Astrocyte of the hippocampus (primary cell): ENCODE measurements at places on chromosomes 11 and 22.

GRCh38 chr11:83054001-83054400, 17.7 kb downstream of the RAB30 start:
- no peak for DNase-seq

DNA sequence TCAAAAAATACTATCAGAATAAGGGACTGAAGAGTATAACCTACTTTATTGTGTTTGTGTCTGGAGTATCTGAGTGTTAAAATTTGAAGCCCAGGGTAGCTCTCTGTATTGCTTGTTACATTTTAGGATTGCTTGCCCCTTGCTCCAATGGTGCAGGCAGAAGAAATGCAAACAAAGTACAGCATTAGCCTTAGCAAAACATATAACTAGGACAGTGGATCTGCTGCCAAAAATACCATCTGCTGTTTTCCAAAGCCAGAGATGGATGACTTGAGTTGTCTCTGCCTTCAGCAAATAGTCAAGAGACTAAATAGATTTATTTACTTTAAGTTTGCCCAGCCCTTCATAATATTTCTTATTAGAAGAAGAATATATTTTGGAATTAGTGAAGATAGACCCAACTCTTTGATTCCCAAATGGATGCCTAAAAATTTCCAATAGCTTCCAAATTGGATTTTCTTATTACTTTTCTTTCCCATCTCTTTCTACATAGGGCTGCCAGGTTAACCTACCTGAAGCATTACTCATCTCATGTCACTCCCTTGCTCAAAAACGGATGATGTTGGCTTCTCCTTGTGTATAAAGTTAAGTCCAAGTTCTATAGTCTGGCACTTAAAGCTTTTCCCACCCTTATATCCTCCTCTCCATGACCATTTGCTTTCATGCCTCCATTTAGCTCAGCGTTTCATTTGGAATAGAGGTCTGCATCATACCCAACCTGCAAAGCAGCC, 66.3 kb downstream of the LDLRAD3 start:
- DNase-seq = no peak

DNA sequence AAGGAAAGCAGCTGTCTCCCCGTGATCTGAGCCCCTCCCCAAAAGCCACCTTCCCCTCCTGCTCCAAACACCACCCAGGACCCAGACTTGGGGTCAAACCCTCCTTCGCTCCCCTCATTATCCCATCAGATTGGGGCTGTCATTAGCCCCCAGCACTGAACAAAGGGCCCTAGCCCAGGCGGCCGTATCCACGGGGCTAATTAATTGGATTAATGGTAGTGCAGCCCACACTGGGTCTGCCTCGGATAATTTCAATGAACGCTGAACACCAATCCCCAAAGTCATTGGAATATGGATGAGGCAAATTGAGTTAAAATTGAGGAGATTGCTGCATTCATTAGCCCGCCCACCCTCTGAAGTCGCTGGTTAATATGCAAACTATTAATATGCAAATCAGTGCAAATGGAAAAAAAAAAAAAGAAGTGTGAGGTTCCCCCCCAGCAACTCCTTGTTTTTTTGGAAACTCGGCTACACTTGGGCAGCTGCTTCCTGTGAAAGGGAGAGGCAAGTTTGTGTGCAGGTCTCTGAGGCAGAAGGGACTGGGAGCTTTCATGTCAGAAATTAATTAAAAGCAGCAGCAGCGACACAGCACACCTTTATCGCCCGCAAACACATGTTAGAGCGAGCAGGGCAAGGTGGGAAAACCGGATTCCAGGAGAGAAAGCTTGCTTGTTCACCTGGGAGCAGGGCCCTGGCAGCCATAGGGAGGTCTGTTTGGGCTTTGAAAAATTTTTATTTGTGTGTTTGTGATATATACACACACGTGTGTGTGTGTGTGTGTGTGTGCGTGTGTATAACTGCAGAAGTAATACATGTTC, 517.8 kb downstream of the MIAT start:
- DNase-seq = no peak

GRCh38 chr11:35907648-35908431, 36.0 kb upstream of the LDLRAD3 start:
- DNase-seq = peak; percentile 48

- no peak for DNase-seq
Measured at GRCh38 chr11:34169686-34170085, 64.3 kb downstream of the NAT10 start.

DNA sequence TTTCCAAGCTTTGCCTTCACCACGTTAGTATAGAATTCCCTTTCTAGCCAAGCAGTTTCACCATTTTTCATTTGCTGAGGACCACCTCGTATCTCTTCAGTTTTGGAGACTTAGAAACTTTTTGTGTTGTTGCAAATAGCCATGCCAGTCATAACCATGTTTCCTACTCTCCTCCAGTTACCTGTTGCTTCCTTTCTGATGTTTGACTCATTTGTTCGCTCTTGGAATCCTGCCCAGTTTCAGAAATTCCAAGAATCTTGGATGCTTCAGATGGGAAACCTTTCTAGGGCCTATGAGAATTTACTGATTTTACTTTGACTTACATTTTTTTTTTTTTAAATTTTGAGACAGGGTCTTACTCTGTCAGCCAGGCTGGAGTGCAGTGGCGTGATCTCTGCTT, 65.4 kb downstream of the PPP6R3 start:
- DNase-seq = peak; percentile 84

GRCh38 chr22:21702094-21702493, 33.5 kb downstream of the YPEL1 start:
- DNase-seq = no peak

DNA sequence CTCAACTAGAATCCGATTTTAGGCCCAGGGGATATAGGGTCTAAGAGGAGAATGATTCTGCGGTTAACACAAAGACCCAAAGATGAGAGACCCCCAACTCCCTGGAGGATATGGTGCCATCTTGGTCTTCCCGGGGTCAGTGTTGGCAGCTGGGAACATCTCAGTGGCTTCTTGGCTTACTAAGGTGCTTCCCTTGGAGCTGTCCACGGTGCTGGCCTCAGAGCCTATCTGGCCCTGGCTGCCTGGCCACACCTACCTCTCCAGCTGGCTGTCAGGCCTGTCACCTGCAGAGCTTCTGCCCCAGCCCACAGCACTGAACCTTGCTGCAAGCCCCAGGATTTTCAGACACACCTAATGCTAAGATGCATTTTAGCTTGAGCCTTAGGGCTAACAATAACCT, 70.7 kb upstream of the THY1 start:
- peak; percentile 69 for DNase-seq

GRCh38 chr22:40637183-40638150, 948 bp upstream of the MRTFA start:
- DNase-seq = no peak

DNA sequence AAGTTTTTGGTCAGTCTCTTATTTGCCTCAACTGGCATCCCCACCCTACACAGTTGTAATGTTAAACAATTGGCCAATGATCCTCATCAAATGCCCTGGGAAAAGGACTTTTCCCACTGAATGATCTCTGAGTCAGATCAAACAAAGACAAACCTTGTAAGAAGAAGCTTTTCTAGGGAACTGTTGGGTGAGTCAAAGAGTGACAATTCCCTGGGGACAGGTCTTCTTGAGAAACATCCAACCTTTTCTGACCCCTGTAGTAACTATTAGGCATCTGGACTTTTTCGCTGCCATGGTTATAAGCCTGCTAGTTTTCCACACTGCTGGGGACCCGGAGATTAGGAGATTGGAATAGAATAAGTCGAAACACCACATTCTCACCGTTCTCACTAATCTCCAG, 789.8 kb upstream of the API5 start:
- DNase-seq = no peak

- no peak for DNase-seq
Measured at GRCh38 chr11:57126766-57127400, 54.9 kb upstream of the LRRC55 start.

- no peak for DNase-seq
Measured at GRCh38 chr22:17875156-17875555, 100.9 kb upstream of the BID start.

DNA sequence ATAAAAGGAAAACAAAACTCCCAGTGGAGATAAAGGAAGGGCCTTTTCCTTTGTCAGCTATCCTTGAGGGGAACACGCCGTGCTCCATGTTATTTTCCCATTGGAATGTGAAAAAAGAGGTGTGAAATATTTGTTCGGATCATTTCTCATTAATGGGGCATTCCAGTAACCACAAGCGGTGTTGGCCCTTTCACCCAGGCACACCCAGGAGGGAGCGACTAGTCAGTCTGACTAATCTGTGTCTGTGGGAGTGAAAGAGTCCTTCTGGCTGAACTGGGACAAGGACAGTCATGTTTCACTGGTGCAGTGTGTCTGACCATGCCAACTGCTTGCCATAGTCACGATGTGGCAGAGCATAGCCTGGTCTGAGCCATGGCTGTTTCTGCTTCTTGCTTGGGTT, 13.0 kb upstream of the MYEOV start:
- DNase-seq = peak; percentile 93

- peak; percentile 55 for DNase-seq
Measured at GRCh38 chr11:111602865-111603610, 789 bp downstream of the SIK2 start.

DNA sequence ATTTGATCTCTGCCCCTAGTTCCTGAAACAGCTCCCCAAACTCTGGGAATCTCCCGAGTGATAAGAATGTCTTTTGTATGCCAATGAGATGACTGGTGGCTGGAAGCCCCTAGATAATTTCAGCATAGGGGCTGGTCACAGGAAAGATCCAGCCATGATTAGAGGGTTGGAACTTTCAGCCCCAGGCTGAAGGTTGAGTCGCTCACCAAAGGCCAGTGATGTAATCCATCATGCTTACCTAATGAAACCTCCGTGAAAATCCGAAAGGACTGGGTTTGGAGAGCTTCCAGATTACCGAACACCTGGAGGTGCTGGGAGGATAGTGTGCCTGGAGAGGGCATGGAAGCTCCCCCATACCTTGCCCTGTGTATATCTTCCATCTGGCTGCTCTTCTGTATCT, 26.0 kb downstream of the LRRC32 start:
- no peak for DNase-seq

DNA sequence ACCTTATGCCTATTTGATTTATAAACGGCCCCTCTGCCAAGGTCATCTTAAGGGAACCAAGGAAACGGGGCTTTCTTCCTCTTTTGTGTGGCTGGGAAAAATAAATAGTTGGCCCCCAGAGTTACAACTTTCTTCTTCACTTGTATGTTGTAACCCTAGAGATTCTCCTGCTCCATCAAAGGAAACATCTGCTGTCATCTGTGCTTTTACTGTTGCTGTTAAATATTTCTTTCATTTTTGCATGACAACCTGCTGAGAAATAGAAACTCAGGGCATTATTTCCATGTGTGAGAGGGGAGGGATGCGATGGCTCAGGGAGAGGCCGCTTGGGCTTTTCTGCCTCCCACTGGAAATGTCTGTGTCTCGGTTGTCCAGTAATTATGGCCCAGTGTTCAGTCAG, 21.8 kb upstream of the CDC42EP2 start:
- no peak for DNase-seq

DNA sequence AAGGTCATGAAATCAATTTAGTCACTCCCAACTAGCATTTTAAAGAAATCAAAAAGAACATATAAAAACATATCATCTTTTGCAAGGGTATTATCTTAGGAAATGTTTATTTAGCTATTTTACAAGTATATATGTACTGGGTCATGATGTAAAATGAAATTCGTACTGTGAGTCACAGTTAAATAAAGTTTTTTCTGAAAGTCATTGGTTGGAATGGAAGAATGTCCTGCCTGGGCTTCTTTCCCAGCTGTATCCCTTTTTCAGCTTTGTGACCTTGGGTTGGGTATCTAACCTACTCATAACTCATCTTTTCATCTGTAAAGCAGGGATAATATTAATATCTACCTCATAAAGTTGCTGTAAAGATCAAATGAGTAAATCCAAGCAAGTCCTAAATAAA, 15.7 kb downstream of the FDX1 start:
- no peak for DNase-seq

DNA sequence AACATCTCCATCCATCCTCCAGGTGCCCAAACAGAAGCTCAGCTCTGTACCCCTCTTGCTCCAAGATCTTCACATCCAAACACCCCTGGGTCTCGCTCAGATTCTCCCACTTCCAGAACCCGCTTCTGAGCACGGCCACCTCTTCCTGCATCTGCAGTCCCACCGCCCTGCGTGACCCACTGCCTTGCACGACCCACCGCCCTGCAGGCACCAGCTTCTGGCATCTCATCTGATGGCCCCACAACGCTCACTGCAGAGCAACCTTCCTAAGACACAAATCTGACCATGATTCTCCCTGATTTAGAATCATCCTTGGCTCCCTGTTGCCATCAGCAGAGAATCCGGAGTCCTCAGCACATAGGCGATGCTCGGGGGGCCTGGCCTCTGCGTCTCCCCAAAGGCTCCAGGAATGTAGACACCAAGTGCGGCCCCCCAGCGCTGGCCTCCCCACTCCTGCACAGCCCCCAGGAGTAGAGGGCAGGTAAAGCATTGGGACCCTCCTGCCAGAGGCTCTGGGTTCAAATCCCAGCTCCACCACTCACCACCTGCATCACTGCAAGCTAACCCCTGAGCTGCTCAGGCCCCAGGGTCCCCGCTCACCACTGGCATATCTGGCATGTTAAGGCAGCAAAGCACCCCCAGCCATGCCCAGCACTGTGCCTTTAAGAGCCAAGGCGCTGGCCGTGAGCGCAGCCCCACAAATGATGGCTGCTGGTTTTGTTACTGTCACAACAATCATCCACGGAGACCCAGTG, 459.3 kb downstream of the BRD1 start:
- DNase-seq = no peak

- peak; percentile 95 for DNase-seq
Measured at GRCh38 chr11:78715639-78716311, 141.1 kb upstream of the NARS2 start.

DNA sequence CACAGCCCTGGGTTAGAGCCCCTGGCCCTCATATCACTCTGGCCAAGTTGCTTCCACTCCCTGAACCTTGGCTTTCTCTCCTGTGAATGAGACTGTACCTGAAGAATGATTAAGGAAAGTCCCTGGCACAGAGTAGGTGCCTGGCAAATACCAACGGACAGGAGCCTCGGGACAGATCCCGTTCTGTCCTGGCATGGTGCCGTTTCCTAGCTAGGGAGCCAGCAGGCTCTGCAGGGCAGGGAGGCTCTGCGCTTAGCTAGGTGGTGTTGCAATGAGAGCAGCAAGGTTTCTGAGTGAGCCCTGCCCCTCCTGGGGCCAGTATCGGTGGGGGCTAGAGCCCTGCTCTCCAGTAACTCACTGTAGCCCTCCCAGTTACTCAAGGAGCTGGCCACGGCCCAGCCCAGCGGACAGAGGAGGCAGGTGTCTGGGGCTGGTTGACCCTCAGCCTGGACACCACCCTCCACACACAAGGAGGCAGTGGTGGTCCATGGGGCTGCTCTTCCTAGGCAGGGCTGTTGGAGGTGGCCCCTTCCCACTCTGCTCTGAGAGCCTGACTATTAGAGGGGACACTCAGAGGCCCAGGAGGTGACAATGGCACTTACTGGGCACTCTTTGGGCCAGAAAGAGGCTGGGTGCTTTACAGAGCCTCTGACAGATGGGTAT, 74.4 kb downstream of the NFAM1 start:
- DNase-seq = no peak

DNA sequence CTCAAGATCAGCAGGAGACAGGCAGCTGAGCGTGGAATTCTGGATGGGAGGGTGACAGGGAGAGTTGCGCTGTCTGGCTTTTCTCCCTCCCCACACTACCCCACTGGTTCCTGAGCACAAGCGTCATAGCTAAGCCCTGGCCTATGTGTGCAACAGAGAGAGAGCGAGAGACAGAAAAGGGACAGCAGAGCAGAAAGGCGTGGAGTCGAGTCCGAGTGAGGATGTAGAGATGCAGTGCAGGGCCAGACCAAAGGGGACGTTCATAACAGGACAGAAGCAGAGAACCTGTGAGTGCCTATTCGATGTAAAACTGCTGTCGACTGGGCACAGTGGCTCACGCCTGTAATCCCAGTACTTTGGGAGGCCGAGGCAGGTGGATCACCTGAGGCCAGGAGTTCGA, 94.0 kb upstream of the TMEM45B start:
- DNase-seq = no peak
